CD14-positive monocyte (primary cell): ENCODE measurements at places on chromosomes 16 and 17.

- peaks cover 6% of the 10 kb centered on the region for H3K4me1 ChIP-seq
- no peak within 1 kb of the TSS for H3K27ac ChIP-seq
- peak within 1 kb of the TSS; percentile 43 for H3K4me3 ChIP-seq
- peaks cover 96% of the 10 kb centered on the region for H3K27me3 ChIP-seq
- H3K36me3 ChIP-seq = no peaks in the 10 kb centered on the region
Measured at GRCh38 chr16:56637814-56638750, at the start of gene MT1A. Gene MT1A (plus strand): TSS chr16:56638666. CDS start chr16:56638739, 73 bp downstream.

DNA sequence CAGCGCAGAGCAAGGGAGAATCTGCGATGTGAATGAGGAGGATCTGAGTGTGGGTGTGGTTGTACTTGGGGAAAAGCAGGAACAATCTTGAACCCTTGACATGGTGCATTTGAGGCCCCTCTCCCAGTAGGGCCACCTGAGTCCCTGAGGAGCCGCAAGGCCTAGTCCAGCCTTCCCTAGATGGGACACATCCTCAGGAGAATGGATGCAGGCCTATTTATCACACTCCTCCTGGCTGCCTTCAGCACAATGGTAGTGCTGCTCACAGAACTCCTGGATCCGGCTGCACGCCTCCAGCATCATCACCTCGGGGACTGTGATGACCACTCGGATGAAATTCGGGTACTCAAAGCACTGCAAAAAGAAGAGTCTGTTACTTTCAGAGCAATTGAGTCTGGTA is 9.0 kb downstream of the TAT start:
- DNase-seq = no peak
- peaks cover 3% of the 10 kb centered on the region for H3K27me3 ChIP-seq
- H3K4me3 ChIP-seq = no peak overlapping the region

DNA sequence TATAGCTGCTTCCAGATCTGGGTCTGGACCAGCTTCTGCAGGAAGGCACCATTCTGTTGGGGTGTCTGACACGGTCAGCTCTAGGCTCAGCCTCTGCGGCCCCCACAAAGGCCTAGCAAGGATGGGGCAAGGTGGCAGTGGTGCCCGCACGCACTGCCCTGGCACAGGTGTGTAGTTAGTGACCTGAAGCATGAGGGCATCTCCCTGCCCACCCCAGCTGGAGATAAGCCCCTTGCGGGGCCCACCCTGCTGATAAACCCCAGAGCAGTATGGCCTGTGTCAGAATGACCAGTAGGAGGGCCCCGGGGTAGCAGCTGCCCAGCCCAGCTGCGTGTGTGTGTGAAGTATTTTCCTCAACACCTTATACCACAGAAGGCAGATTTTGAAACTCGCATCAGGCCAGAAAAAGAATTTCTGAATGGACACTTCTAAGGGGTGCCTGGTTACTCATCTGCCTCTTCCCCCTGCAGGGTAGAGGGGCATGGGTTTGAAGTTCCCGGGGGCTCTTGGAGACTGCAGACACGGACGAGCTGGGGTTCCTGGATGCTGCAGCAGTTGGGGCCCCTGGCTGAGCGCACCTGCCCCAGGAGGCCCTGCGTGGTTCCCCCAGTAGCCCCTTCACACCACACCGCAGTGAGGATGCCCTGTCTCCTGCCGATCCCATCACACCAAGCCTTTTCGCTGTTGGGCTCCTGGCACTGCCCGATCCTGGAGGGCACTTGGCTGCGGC is 4.5 kb downstream of the ARHGDIA start:
- H3K36me3 ChIP-seq = peaks cover 23% of the 10 kb centered on the region
- H3K4me1 ChIP-seq = peaks cover 36% of the 10 kb centered on the region
- H3K27ac ChIP-seq = peak overlapping the region; percentile 31
- no peak overlapping the region for H3K4me3 ChIP-seq
- no peaks in the 10 kb centered on the region for H3K27me3 ChIP-seq

GRCh38 chr17:20280051-20280450 is 187.3 kb downstream of the LGALS9B start:
- no peak for DNase-seq
- H3K27ac ChIP-seq = peak overlapping the region; percentile 90
- H3K4me1 ChIP-seq = peaks cover 69% of the 10 kb centered on the region
- H3K27me3 ChIP-seq = no peaks in the 10 kb centered on the region

DNA sequence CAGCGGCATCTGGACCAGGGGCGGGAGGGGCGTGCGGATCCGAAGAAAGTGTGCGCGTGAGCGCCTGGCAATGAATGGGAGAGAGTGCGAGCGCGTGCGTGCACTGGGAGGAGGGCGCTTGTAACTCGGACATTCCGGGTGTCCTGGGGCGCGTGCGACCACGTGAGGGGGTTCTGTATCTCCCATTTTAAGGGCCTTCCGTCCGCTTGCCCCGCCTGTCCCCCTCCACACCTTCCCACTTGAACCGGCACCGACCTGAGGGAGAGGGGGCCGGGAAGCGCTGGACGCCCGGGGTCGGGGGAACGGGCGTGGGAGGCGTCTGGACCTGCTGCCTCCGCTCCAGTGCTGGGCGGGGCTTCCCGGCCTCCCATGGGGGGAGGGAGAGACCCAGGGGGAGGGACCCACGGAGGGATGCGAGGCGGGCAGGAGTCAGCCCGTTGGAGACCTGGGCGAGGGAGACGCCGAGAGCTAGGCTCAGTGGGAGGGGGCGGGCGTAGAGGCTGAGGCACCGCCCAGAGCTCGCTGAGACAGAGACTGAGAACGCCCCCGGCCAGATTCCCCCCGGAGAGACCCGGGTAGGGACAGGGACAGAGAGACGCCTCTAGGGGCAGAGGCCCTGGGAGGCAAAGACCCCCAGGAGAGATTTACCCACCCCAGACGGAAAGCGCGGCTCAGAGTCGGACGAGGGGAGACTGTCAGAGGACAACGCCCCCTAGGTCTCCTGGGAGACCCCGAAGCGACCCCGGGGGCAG is at the start of gene KREMEN2:
KREMEN2 (plus strand) TSS at position 553 of the 752 bp plus-strand sequence. CDS start 246 bp downstream, outside the sequence.
- peak within 1 kb of the TSS; percentile 69 for H3K4me3 ChIP-seq
- H3K36me3 ChIP-seq = no peaks in the 10 kb centered on the region
- H3K4me1 ChIP-seq = peaks cover 48% of the 10 kb centered on the region
- no peak for DNase-seq

DNA sequence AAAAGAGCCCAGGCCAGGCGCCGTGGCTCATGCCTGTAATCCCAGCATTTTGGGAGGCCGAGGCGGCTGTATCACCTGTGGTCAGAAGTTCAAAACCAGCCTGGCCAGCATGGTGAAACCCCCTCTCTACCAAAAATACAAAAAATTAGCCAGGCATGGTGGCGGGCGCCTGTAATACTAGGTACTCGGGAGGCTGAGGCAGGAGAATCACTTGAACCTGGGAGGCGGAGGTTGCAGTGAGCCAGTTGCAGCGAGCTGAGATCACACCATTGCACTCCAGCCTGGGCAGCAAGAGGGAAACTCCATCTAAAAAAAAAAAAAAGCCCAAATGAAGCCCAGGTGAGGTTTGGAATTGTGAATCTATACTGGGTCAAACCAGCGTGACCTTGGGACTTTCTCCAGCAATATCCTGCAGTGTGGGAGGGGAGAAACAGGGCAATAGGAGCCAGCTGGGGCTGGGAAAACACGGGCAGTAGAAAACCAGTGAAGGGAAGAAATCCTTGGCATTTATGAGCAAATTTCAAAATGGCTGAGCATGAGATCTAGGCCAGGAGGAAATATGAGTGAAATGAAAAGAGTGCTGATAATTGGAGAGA is 8.2 kb upstream of the DHX8 start:
- H3K4me1 ChIP-seq = no peaks in the 10 kb centered on the region
- no peak overlapping the region for H3K27ac ChIP-seq
- H3K4me3 ChIP-seq = no peak overlapping the region
- no peaks in the 10 kb centered on the region for H3K27me3 ChIP-seq
- no peak for DNase-seq

- peaks cover 30% of the 10 kb centered on the region for H3K36me3 ChIP-seq
- H3K27ac ChIP-seq = no peak overlapping the region
- no peaks in the 10 kb centered on the region for H3K4me1 ChIP-seq
- H3K27me3 ChIP-seq = no peaks in the 10 kb centered on the region
Measured at GRCh38 chr17:81996232-81996756, 18.9 kb downstream of the ASPSCR1 start.

DNA sequence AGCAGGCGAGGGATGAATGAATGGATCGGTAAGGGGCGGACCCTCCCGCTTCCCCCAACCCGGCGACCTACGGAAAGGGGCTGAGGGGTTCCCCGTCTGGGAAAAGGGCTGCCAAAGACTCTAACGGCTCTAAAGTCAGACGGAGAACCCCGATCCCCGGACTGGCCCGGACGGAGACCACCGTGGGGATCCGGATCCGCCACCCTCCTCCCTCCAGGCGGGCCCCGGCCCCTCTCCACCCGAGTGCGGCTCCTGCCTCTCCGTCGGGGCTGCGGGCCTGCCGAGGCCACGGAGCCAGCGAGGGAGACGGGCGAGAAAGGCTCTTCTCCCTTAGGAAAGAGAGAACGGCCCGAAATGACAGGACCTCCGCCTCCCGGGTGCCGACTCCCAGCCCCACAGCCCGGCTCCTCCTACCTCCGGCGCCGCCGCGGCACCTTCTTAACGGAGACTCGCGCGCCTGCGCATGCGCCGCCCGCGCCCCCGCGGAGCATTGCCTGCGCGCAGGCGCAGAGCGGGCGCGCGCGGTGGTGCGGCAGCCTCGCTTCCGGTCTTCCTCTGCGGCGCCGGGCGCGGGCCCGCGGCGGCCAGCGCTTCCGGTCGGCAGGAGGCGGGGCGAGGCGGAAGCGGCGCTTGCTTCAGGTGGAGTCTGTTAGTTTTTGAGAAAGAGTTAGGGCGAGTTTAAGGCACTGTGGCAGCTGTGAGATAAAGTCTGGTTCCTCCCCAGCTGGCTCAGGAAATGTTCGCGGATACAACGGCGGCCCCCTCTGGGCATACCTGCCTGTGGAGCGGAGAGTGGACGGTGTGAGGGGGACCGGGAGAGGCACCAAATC is at the start of gene SLX4:
SLX4 (minus strand) TSS at position 461 of the 830 bp plus-strand sequence. CDS start 2,642 bp downstream, outside the sequence.
- peak; percentile 91 for DNase-seq
- H3K4me1 ChIP-seq = peaks cover 29% of the 10 kb centered on the region
- peak within 1 kb of the TSS; percentile 94 for H3K27ac ChIP-seq
- H3K36me3 ChIP-seq = peaks cover 25% of the 10 kb centered on the region
- H3K4me3 ChIP-seq = peak within 1 kb of the TSS; percentile 82

GRCh38 chr17:37614823-37615222 is 5.6 kb upstream of the SYNRG start:
- H3K4me3 ChIP-seq = no peak overlapping the region
- no peak for DNase-seq
- H3K4me1 ChIP-seq = peaks cover 3% of the 10 kb centered on the region
- peaks cover 78% of the 10 kb centered on the region for H3K36me3 ChIP-seq
- H3K27me3 ChIP-seq = no peaks in the 10 kb centered on the region

GRCh38 chr16:275041-275641 is 603 bp downstream of the RGS11 start:
- no peak for DNase-seq
- H3K4me1 ChIP-seq = peaks cover 3% of the 10 kb centered on the region
- no peak overlapping the region for H3K27ac ChIP-seq
- H3K4me3 ChIP-seq = no peak overlapping the region
- no peaks in the 10 kb centered on the region for H3K36me3 ChIP-seq

DNA sequence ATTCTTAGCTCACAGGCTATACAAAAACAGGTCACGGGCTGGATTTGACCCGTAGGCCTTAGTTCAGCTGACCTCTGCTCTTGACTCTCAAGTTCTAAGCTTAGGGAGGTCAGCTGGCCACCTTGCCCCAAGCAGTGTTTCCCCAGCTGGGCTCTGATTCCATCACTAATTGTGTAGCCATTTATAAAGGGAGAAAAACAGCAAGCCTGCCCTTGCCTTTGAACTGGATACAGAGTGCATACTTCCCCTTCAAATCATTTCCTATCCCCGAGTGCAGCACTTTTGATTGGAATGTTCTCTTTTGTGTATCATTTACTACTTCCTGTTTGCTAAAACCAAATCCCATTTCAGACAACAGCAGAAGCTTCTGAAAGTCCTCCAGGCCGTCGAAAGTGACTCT is 153.6 kb downstream of the KATNIP start:
- H3K27me3 ChIP-seq = no peaks in the 10 kb centered on the region
- H3K27ac ChIP-seq = no peak overlapping the region
- no peaks in the 10 kb centered on the region for H3K4me1 ChIP-seq
- DNase-seq = no peak
- H3K4me3 ChIP-seq = no peak overlapping the region

- peaks cover 17% of the 10 kb centered on the region for H3K36me3 ChIP-seq
- no peaks in the 10 kb centered on the region for H3K4me1 ChIP-seq
- H3K27ac ChIP-seq = no peak overlapping the region
- H3K27me3 ChIP-seq = no peaks in the 10 kb centered on the region
Measured at GRCh38 chr16:69039333-69039941, 66.0 kb upstream of the HAS3 start.

- H3K36me3 ChIP-seq = peaks cover 98% of the 10 kb centered on the region
- DNase-seq = no peak
- H3K4me3 ChIP-seq = no peak overlapping the region
- no peak overlapping the region for H3K27ac ChIP-seq
- no peaks in the 10 kb centered on the region for H3K4me1 ChIP-seq
Measured at GRCh38 chr17:6623941-6624340, 16.6 kb downstream of the KIAA0753 start.

DNA sequence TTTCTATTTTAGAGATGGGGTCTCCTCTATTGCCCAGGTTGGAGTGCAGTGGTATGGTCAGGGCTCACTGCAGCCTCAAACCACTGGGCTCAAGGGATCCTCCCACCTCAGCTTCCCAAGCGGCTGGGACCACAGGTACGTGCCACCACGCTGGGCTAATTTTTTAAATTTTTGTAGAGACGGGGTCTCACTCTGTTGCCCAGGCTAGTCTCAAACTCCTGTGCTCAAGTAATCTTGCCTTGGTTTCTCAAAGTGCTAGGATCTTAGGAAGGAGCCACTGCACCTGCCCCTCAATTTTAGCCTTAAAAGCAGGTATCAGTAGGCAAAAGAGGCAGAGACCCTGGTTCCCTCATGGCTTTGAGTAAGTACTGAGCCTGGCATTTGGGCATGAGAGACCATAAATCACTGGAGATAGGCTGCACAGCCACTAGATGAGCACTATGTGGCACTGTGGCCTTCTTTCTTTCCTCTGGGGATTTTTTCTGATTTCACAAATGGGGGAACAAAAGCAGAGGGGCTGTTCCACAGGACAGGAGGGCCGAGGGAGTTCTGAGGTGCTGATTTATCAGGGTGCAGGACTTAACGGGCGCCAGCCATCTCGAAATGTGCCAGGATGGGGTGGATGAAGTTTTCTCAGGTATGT is 82.2 kb downstream of the PLXDC1 start:
- H3K27ac ChIP-seq = no peak overlapping the region
- no peak overlapping the region for H3K4me3 ChIP-seq

DNA sequence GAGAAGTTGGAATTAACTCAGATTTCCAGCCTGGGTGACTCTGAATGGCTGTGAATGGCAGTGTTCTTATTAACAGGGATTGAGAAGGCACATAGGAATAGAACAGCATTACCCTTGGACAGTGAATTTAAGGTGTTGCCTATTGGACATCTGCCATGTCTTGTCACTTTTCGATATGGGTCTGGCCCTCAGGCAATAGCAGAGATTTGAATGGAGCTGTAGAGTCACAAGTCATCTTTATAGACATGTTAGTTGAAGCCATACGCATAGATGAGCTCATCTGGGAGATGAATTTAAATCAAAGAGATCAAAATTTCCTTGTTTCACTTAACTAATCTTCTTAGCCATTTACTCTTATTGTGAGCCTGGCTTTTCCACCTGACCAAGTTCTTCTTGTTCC is 14.9 kb upstream of the DHRS11 start:
- no peak overlapping the region for H3K27ac ChIP-seq
- H3K4me3 ChIP-seq = no peak overlapping the region
- H3K27me3 ChIP-seq = no peaks in the 10 kb centered on the region
- no peak for DNase-seq
- no peaks in the 10 kb centered on the region for H3K4me1 ChIP-seq
- peaks cover 74% of the 10 kb centered on the region for H3K36me3 ChIP-seq

GRCh38 chr17:73309727-73310596 is 1.8 kb downstream of the CDC42EP4 start:
- no peaks in the 10 kb centered on the region for H3K27me3 ChIP-seq
- H3K4me1 ChIP-seq = peaks cover 58% of the 10 kb centered on the region
- no peak for DNase-seq
- no peak overlapping the region for H3K27ac ChIP-seq
- peak overlapping the region; percentile 99 for H3K4me3 ChIP-seq
